ENCODE measurements at places on chromosomes 3 and 15.

- DNase-seq: no peak
Observed at GRCh38 chr3:170426240-170426797, 7.7 kb downstream of the CLDN11 start.

DNA sequence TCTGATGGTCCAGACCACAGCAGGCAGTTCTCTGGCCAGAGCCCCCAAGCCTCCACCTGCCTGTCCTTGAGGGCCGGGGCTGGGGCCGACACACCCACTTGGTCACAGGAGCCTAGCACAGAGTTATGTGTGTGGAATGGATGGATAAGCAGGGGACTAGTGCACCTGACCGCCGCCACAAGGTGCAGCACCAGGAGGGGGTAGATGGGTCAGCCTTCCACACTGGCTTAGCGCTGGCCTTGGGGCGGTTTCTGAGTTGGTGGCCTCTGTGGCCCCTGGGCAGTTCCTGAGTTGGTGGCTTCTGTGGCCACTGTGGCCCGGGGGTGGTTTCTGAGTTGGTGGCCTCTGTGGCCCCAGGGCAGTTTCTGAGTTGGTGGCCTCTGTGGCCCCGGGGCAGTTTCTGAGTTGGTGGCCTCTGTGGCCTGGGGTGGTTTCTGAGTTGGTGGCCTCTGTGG is 75.8 kb downstream of the FBLN2 start:
- no peak for DNase-seq

DNA sequence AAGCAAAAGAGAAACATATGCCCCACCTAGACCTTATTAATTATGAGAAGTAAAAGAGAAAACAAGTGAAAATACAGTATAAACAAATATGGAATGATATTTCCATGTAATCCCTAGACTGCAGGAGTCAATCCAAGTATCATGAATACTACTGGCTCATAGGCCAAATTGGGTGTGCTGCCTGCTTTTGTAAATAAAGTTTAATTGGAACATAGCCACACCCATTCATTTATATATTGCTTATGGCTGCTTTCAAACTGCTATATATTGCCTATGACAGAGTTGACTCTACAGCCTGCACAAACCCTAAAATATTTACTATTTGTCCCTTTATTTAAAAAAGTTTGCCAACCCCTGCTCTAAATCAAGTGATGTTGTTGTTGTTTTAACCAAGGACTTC is 5.3 kb downstream of the ULK4 start:
- DNase-seq: no peak

DNA sequence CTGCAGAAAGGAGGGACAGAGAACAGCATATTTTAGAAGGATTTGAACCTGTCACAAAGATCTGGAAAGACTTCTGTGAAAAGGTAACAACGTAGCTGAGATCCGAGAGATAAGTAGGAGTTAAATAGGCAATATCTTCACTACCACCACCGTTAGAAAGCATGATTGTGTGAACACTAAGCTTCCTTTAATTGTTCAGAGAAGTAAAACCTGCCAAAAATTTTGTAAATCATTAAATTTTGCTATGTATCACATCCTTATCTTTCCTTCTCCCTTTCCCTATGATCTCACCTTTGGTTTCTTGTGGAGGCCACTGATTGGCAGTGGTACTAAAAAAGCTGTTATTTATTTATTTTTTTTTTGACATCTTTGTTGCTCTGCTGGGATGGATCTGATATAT is 346.9 kb downstream of the NLGN1 start:
- DNase-seq: no peak

Data from HuH-7.5 (cell line).